ENCODE measurements at places on chromosomes 7 and 10. TPM values are rescaled to one million over a fixed set of nuclear protein-coding genes. Genes with fewer than 3 reads are reported as not detected.

Gene RASA4B
- 4.5 TPM for total RNA-seq

Gene SCIN
- not detected for total RNA-seq

DNA sequence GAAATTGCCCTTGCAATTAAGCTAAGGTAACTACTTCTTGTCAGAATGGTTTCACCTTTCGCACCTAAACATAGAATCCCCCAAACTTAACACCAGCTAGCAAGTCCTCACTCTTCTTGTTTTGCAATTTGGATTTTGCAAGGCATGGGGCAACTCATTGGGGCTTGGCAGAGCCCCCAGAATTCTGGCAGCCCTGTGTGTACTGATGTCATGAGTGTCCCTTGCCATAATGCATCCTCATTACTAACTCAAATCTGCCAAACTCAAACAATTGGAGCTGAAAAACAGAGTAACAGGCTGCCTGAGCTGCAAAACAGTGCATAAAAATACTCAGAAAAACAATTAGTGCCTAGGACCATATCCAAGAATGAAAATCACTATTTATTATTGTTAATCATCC, 7.9 kb upstream of the XPNPEP1 start:
- H3K4me3 ChIP-seq = no peak overlapping the region
- H3K4me1 ChIP-seq = peaks cover 52% of the 10 kb centered on the region
- H3K27me3 ChIP-seq = no peaks in the 10 kb centered on the region

DNA sequence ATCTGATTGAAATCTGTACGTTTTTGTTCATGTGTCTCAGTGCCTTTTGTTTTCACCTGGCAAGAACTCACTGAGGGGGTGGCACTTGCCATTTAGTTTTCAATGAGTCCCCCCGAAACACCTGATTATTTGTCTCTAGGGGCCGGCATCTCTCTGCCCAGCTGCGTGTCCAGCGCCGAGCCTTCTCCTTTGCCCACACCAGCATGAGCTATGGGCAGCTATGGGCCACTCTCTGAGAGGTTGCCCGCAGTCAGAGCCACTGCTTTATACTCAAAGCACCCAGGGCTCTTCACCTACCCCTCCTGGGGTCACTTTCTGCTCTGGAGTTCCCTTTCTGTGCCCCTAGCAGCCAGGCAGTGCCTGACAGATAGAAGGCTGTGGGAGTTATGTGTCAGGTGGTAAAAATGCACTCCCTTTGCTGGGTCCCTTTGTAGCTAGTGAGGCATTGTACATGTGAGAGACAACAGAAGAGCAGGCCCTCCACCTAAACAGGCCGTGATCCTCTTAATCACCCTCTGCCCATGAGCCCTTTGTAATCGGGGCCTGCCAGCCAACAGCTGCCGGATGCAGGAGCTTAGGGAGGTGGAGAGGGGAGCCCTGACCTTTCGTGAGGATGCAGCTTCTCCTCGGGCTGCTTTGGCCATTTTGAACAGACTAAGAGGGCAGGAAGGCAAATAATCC, 133.1 kb upstream of the NPS start:
- DNase-seq = no peak
- peaks cover 7% of the 10 kb centered on the region for H3K36me3 ChIP-seq
- no peak overlapping the region for H3K4me3 ChIP-seq
- no peaks in the 10 kb centered on the region for H3K27me3 ChIP-seq
- peak overlapping the region; percentile 76 for H3K27ac ChIP-seq
- peaks cover 9% of the 10 kb centered on the region for H3K4me1 ChIP-seq
